NCI-H2081 (cell line): ENCODE measurements at places on chromosomes 5 and 9.

- DNase-seq, result no peak
Measured at GRCh38 chr5:15575666-15576065, 75.7 kb downstream of the FBXL7 start.

GRCh38 chr5:72555871-72556270 is 48.7 kb upstream of the ZNF366 start:
- DNase-seq, result peak; percentile 6

DNA sequence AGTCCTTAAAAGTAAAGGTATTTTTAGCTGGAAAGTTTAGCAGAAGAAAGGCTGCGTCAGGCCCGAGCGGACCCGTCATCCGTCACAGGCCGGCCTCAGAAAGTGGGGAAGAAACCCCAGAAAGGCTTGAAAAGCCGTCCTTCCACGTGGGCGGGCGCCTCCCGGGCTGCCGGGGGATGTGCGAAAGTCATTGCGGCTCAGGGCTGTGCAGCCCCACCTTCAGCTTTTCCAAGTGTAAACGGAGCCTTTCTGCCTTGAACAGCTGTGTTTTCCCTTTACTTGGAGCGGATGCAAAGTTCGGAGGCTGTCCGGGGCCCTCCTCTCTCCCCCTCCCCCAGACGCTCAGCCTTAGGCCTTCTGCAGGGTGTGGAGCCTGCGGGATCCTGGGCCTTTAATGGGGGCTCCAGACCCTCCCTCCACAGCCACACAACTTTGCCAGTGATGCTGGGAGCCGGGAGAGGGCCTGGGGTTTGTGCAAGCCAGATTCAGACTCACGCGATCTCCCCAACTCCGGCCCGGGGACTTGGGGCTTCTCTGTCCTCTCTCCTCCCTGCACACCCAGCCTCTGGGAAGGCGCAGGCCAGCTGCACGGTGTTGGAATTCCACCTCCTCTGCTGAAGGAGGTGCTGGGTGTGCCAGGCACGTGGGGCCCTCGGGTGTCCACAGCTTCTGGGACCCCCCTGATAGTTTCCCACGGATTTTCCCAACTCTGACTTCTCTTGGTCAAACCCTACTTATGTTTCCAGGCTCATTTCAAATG is 95.5 kb upstream of the RAPGEF1 start:
- DNase-seq, result no peak

DNA sequence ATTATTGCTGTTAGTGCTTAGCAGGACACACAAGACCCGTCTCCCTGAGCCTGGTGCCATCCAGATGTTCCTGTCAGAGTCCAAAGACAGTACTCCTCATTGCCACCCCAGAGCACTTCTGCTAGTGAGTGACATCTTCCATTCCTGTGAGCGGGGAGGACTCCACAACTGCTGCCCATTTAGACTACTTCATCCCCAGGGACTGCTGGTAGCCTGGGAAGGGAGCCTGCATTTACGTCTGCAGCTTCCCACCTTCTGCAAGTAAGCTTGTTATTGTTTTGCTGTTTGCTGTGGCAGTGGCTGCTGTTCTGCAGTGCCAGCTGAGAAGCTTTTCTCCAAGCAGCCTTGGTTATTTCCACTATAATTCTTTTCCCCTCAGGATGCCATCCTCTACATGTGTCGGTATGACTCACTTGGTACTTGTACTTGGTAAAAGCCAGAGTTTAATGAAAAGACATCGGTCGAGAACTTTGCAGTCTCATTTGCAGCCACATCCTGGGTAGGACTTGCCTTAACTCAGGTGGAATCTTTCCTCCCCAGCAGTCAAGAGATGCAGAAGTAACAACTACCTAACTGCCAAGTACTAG is 10.6 kb upstream of the MAP1B start:
- DNase-seq, result no peak

DNA sequence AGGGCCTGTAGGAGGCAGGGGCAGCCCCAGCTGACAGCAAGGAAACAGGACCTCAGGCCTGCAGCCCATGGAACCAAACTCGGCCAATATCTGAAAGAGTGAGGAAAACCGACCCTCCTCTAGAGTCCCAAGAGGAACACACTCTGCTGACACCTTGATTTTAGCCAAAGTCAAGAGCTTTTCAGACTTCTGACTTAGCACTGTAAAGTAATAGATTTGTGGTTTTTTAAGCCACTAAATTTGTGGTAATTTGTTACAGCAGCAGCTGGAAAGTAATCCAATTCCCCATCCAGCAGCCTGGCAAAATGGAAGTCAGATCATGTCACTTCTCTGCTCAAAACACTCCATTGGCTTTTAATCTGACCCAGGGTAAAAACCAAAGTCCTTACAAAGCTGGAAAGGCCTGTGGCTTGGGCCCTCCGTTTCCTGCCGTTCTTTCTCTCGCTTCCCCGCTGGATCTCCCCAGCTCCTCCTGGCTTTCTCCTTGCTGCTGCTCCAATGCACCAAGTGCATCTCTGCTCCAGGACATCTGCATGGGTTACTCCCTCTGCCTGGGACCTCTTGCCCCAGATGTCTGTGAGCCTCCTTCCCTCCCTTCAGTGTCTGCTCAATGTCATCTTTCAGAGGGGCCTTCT is 79.0 kb downstream of the C5orf15 start:
- no peak for DNase-seq

DNA sequence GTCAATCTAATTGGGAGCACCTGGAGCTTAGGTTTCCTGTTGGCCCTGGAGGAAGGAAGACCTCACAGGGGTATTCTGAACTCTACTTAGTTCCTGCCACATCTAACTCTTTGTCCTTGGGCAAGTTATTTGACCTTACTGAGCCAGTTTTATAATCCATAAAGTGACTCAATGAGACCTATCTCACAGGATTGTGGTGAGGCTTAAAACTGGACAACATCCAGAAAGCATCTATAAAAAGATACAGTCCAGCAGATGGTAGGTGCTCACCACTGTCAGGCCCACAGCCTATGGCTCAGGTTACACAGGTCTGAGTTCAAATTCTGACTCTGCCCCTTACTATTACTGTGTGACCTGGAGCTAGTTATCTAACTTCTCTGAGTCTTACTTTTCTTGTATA is 23.3 kb downstream of the KCNV2 start:
- no peak for DNase-seq

DNA sequence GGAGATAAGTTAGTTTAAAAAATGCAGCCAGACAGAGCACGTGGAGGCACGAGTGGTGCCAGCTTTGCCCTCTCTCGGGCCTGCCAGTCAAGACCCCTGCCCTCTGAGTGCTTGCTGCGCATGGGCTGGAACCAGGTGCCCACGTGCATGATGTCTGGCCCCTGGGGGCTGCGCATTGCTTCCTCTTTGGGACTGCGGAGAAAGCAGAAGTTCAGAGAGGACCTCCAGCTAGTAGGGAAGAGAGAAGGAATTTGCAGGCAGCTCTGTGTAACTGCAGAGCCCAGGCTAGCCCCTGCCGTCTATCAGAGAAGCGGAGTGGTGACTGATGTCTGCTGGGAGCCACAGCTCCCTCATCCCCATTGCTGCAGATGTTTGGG is 9.7 kb upstream of the RNU6ATAC start:
- DNase-seq, result no peak

- no peak for DNase-seq
Measured at GRCh38 chr5:68251386-68251785, 35.8 kb downstream of the PIK3R1 start.

GRCh38 chr9:125626187-125626586 is 80.8 kb downstream of the MAPKAP1 start:
- no peak for DNase-seq

- no peak for DNase-seq
Measured at GRCh38 chr5:73213566-73213998, 40.6 kb downstream of the TMEM174 start.

GRCh38 chr5:149216496-149216895 is 55.2 kb upstream of the AFAP1L1 start:
- DNase-seq, result no peak

DNA sequence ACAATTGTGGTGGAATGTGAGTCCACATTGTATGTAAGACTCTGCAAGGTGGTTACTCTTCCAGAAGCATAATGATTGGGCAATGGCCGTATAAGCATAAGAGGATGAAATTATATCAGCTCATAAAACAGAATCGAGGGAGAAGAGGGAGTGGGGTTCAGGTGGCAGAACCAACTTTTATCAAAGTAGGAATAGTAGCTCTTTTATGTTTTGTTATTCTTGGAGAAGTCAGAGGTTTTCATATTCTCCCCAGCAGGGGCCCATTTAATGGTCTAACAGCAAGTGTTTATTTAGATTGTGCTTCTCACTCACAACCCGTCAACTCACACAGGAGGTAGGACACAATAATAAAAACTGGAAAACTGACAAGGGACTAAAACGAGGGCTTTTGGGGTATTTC is 291.3 kb upstream of the CD180 start:
- DNase-seq, result no peak

DNA sequence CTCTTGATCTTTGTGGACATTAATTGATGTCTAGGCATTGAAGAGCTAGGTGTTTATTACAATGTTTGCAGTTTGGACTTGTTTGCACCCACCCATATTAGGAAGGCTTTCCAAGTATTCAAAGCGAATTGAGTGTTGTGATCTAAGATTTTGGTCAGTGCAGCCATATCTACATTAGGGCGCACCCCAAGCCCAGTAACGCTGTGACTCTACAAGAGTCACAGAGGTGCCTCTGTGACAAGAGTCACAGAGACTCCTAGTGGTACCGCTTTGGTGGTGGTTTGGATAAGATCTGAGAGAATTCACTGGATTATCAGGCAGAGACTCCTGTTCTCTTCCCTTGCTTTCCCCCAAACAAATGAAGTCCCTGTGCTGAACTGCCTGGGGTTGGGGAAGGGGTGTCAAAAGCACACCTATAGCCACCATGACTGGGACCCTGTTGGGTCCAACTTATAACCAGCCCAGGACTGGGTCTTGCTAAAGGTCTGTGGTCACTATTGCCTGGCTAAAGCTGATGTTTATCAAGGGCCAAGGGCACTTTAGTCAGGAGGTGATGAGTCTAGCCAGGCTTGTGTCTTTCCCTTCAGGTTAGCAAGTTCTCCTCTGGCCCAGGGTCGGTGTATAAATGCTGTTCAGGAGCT is 114.1 kb upstream of the RIOK2 start:
- DNase-seq, result peak; percentile 63

- DNase-seq, result peak; percentile 1
Measured at GRCh38 chr5:93731987-93732386, 9.4 kb downstream of the POU5F2 start.

DNA sequence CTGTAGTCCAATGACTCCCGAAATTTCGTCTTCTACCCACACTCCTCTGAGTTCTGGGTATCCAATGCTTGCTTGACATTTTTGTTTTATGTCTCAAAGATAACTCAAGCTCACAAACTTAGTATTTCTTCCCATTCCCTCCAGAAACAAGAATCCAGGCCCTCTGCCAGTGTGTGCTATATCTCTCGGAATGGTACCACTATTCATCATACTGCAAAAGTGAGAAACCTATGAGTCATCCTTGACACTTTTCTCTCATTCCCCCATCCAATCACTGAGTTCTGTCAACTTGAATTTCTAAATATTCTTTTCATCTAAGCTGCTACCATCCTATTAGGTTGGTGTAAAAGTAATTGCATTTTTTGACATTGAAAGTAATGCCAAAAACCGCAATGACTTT is 9.8 kb downstream of the SLC12A2 start:
- no peak for DNase-seq

DNA sequence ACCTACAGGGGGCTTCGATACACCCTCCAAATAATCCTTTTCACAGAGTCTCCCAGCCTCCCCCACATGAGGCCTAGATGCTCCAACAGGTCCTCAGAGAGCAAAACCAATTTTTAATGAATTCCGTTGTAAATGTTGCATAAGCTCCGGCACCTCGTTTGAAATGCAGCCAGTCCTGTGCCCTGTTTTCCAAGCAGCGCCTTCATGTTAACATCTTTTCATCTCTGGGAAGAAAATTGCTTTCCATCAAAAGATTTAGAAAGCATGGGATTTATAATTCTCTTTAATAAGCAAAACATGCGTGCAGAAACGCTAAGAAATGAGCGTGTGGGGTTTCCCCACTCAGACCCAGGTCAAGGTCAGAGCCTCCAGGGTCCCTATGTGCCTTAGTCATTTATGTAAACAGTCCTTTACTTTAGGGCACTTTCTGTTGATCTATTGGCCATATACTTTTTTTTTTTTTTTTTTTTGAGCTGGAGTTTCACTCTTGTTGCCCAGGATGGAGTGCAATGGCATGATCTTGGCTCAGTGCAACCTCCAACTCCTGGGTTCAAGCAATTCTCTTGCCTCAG is 177.5 kb upstream of the S1PR3 start:
- DNase-seq, result no peak

GRCh38 chr5:115333164-115333563 is 36.7 kb upstream of the CCDC112 start:
- DNase-seq, result no peak

GRCh38 chr5:93511445-93511844 is 69.6 kb downstream of the NR2F1-AS1 start:
- no peak for DNase-seq

- no peak for DNase-seq
Measured at GRCh38 chr9:10678790-10679189, 66.0 kb upstream of the PTPRD start.

GRCh38 chr5:150658121-150658520 is 2.9 kb upstream of the MYOZ3 start:
- DNase-seq, result no peak

- no peak for DNase-seq
Measured at GRCh38 chr5:142857405-142857804, 87.2 kb downstream of the ARHGAP26 start.

DNA sequence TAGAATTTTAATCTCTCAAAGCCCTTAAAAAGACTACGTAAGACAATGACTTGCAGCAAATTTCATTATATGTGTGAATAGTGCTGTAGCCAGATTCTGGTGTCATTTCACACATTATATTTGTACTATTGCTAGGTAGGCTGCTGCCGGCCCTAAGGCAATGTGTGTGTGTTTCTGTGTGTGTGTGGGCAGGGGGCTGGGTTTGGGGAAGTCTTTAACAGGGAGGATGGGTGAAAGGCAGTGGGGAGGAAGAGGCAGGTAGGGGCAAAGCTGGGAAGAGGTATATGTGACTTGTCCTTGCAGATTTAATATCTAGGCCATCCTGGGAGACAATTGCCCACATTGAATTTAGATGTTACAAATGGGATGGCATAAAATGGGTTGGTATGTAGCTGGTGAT is 130.8 kb downstream of the MACIR start:
- DNase-seq, result no peak

DNA sequence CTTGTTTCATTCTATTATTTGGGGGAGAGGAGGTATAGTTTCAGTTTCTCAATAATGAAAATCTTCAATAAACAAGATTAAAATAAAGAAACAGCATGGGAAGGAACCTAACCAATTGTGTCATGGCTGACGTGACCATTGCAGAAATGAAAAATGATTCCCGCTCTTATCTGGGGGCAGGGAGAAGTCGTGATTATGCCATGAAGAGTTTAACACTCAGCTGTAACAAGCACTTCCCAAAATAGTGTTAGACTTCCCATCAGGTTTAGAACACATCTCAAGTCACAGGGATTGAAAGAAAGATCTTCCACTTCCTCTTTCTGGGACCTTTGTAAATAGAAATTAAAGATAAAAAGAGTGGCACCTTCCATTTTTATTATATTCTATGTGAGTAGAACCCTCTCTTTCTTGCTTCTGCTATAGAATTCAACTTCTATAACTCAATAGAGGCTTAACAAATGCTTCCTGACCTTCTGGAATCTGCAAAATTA is 122.2 kb downstream of the TRPM6 start:
- DNase-seq, result no peak
